Omental fat pad (tissue), 4 donors: ENCODE measurements at places on chromosomes 12 and 14.

DNA sequence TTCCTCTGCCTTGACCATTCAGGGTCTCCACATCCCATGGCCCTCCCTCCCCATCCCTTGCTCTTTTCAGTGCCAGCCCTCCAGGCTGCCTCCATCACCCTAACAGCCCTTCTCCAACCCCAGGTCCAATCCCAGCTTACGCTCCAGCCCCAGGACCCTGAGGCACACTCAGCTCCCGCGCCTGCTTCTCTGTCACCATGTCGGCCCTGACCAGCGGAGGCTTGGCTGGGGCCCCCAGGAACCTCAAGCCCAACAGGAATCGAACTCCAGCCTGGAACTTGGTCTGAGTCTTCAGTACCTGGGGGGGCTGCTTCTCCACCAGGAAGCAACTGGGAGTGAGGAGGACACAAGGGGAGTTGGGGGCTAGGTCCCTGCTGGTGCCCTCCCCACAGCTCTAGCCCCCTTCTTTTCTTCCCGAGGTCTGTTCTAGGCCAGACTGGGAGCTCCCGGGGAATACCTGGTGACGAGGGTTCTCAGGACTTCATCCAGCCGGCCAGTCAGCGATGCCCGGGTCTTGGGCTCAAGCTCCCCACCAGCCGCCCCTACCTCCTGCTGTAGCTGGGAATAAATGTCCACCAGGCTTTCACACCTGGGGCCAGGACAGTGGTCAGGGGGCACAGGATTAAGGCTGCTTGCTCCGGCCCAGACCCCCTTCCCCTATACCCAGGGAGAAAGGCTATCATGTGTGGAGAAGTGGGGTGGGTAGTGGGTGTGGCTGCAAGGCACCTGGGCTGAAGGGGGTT, 6.0 kb downstream of the STAT6 start:
- no peak for DNase-seq

GRCh38 chr14:34833549-34834523, 41.3 kb downstream of the BAZ1A start:
- no peak for DNase-seq

DNA sequence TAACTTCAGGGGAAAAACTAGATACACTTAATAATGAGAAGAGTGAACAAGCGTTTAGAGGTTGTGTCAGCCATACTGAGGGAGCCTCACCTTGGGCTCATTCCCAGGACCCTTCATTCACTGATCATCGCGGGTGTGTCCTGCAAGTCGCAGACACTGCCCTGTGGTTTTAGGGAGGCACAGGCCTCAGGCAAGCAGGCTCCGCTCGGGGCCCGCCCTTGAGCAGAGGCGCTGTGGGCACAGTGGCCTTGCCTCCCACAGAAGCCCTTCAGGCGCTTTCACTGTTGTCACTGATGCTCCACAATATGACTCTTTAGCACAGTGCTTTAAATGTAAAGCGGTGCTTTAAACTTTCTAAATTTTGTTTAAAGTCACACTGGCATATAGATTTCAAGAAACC, 67.4 kb downstream of the DDX51 start:
- DNase-seq = no peak

DNA sequence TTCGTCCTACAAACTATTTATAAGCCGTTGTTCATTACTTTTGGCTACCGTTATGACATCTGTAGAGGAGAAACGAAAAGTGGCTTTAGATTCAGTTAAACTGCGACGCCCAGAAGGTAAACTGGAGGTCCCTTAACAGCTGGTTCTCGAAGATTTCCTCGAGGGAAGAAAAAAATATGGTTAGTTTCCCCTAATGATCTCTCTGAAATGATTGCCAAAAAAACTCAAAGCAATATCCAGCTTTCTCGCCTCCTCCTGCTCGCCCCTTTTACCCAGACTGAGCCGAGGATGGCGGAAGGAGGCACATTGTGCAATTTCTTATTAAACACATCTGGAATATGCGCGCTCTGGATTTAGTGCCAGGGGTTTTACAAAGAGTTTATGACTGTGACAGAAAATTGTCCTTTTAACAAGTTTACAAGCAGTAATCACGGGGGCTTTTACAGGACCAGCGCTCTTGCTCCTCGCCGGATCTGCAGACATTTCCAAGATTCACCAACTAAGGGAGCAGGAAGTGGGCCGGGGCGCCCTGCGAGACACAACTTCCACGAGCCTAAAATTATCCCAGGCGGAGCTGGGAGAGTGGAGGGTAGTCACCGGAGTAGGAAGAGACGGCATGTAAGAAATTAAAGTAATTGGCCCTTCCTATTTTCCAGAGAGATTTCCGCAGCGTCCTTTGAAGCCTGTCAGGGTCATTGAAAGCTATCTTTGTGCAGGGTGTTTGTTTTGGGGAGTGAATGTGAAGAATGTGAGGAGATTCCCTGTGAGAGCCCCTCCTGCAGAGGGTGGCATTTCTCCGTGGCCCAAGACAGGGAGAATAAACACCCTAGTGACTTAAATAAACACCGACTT, 5.6 kb downstream of the SIX1 start:
- no peak for DNase-seq

DNA sequence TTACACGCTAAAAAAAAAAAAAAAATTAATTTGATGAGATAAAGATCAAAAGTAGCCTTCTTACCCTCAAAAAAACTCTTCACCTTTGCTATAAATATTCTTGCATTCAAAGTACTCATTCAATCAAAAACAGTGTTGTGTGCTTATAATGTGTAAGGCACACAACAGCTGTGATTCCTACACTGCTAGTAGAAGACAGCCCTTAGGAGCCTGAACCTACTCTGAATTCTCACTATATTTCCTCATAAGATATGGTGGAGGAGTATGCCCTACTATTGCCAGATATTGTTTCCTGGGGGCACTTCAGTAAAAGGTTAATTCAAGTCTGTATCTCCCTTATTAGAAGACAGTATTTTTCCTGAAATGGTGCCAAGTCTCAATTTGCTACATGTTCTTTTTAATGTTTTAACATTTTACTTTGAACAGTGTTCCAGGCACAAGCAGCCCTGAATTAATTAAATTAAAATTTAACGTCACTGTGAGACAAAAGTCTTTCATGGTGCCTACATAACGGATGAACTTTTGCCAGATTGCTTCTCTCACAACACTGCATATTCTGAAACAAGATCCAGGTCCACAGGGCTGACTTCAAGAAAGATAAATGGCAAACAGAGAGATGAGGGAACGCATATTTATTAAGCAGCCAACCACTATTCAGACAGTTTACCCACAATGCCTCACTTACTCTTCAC, 19.3 kb downstream of the PPP2R5E start:
- no peak for DNase-seq

DNA sequence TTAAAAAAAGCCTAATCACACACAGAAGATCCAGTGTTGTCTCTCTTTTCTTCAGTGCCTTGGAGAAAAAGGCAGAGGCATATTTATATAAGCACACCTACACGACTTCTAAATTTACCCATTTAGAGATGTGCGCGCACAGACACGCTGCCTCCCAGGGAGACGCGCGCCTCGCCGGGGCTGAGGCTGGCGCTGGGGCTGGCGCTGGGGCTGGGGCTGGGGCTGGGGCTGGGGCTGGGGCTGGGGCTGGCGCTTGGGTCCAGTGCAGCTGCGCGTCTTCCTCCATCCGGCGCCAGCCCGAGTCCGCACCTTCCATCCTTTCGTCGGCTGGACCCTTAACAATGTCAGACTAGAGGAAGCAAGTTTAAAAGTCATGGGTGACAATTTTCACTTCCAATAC, 118.4 kb upstream of the ARID2 start:
- no peak for DNase-seq

GRCh38 chr14:54462048-54462447, 20.9 kb upstream of the CNIH1 start:
- DNase-seq = no peak

DNA sequence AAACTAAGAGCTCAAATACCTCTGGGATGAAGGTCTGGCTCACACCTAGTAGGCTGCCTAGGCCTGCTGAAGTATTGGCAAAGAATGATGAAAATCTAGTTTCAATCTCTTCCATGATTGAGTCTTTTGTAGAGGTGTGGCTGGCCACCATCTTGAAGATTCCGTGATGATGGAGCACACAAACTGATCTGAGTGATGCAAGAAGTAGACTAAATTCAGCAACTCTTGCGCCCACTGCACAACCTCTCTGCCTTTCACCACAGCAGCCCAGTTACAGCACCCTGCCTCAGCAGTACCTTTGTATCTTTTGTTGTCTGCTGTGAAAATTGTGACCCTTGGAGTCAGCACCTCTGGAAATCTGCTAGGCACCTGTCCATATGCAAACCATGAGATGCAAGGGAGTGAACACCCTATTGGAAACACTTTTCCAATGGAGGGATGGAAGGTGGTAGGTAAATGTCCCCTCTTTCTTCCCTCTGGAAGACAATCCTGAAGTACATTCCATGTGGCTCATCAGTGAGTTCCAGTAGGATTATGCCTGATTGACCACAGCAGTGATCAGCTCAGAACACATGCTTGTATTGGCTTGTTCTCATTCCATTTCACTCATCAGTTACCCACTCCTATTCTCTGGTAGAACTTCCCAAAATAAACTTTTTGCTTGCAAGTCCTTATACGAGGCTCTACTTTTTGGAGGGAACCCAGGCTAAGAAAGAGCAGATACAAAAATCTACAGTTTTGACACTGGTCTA, 58.6 kb downstream of the BTBD7 start:
- no peak for DNase-seq

DNA sequence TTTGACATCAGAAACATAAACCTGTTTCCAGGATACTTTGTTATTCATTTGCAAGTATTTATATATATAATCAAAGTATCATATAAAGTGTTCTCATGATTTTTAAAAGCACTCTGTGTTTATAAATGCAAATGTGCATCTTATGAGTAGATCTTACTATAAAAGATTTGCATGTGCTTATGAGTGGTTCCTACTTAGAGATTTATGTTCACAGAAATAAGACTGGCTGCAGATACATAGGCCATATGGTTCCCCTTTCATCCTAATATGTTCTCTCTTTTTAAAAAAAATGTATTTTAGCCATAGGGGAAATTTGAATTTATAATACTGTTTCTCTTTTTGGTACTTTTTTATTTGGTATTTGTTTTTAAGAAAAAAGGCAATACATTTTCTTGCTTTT, 174.2 kb downstream of the ESR2 start:
- DNase-seq = no peak

- DNase-seq = no peak
These were observed 1.8 kb downstream of the ZDHHC22 start for GRCh38 chr14:77139540-77140358.

DNA sequence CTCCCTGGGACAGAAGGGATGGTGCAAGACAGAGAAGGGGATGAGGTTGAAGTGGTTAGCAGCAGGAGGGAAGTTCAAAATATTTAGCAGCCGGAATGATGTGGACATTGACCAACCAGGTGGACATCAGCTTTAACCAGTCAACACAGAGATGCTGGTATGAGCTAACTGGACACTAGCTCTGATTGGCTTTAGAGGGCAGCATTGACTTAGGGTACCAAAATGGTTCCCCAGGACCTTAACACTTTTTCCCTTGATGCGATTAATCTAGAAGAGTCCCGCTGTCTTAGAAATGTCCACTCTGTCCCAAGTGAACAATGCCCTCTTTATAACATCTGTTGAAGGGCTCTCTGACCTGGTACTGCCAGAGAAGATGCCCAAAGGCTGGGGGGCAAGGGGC, 134.0 kb upstream of the GSC start:
- no peak for DNase-seq

- DNase-seq = no peak
These were observed 194.1 kb downstream of the MON2 start for GRCh38 chr12:62660756-62661155.
